ENCODE measurements at places on chromosomes 12 and 14.

DNA sequence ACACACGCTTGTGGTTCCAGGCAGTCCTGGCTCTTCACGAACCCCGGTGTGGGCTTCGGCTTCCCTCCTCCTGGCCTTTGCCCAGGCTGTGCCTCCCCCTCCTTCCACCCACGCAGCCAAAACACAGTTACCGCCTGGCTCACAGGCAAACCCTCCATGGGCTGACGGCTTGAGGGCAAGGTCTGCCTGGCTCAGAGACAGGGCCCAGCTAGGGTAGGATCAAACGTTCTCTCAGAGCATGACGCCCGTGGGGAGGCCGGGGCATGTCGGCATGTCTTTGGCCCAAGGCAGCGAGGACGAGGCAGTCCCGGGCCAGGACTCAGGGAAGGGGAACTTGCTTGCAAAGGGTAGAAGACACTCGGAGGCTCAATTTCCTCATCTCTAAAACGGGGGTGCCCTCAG, 2.1 kb downstream of the SLC25A47 start:
- no peak for DNase-seq

GRCh38 chr12:70919176-70919575, 1.4 kb downstream of the PTPRR start:
- DNase-seq, result no peak

DNA sequence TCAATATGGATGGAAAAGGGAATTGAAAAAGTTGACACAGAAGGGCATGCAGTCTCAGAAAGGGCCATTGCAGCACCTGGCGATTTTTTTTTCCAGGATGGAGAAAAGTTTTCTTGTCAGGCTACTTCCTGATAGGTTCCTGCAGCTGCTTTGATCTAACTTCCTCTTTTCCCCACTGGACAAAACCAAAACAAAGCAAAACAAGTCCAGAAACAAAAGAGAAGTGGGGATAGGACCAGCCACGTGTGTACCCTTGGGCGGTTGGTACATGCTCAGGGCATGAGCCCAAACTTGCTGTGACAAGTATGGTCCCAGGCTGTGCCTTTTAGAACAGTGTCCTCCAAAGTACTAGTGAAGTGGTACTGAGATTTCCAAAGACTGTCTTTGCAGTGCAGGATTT, 89.8 kb downstream of the CHST11 start:
- DNase-seq, result no peak

- DNase-seq, result no peak
These were observed 14.2 kb upstream of the BLTP3B start for GRCh38 chr12:100156731-100157426.

GRCh38 chr14:74601982-74602381, 10.1 kb downstream of the LTBP2 start:
- no peak for DNase-seq

DNA sequence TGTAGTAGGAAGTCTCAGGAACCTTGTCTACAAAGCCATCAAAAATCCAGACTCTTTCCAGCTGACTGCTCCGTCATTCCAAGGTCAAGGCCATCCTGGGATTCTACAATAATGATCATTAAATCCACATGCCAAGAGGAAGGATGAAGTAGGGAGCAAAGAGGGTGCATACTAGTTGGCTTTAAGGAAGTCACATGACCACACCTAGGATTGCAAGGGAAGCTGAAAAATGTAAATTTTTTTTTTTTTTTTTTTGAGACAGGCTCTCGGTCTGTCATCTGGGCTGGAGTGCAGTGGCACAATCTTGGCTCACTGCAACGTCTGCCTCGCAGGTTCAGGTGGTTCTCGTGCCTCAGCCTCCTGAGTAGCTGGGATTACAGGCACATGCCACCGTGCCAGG, 7.3 kb upstream of the MRPL42 start:
- DNase-seq, result no peak

GRCh38 chr12:117189725-117190209, 503 bp downstream of the FBXO21 start:
- no peak for DNase-seq

DNA sequence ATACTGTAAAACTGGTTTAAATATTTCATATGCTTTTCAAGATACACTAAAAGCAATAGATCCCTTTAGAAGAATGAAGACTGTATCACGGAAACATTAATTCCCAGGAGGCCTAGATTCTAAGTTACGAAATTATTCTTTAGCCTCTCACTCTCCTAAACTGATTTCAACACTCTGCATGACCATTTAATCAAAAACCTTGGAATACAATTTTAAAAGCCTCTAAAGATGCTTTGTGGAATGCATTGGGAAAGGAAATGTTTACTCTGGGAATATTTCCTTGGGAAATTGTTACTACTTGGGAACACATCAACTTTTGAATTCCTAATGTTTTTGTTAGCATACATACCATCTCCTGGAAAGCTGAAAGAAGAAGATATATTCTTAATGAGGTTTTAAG, 255.7 kb upstream of the FAR2 start:
- no peak for DNase-seq

DNA sequence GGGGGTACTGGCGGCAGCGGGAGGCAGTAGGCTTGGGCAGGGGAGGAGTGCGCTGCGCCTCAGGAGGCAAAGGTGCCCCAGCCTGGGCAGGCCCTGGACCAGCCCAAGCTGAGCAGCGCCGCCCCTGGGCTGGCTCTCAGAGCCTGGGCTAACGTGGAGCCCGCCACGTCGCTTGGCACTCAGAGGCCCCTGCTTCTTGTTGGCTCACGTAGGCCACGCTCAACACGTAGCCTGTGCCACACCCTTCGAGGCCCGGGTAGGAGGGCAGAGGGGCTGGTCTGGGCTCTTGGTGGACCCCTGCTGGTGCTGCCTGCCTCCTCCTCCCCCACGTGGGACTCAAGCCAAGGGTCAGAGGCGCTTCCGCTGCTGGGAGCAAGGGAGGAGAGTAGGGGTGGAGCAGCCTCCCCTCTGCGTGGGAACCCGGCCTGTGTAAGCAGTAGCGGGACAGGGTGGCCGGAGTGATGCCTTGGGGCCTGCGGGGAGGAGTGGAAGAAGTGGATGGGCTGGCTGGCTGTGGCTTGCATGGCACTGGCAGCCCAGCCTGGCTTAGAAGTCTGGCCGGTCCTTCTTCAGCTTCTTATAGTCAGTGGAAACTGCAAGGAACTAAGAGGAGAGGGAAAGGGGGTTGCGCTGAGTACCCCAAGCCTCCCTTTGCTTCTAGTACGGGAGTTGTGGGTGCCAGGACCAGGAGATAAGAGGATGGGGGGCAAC, 5.7 kb downstream of the SHMT2 start:
- no peak for DNase-seq

GRCh38 chr14:73576391-73576790, 7.4 kb downstream of the ACOT2 start:
- no peak for DNase-seq

DNA sequence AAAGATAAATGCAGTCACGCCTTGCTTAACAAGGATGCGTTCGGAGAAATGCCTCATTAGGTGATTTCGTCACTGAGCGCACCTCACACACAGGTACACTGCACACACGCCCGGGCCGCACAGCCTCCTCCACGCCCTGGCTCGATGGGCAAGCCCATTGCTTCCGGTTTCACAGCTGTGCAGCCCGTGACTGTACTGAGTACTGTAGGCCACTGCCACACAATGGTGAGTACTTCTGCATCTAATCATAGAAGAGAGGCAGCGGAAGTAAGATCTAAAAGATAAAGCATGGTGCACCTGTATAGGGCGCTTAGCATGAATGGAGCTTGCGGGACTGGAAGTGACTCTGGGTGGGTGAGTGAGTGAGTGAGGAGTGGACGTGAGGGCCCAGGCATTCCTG, 4.3 kb downstream of the RIMBP2 start:
- DNase-seq, result no peak

GRCh38 chr12:88242571-88242925, 100.4 kb downstream of the TMTC3 start:
- peak; percentile 82 for DNase-seq

DNA sequence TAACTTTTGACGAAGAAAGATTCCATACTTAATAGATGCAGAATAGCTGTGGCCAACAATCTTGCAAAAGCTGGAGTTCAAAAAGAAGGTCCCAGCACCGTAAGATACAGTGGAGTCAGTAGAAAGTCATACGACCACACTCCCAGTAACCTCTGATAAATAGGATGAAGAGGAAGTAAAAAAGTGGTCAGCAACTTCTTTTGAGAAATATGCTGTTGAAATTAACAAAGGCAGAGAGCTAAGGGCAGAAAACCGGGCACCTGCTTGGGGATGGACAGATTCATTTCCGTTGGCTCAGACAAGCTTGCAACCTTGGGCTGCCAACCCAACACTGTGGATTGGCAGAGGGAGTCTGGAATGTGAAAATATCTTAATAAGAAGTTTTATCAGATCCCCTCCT, 40.0 kb downstream of the BTG1 start:
- DNase-seq, result no peak

DNA sequence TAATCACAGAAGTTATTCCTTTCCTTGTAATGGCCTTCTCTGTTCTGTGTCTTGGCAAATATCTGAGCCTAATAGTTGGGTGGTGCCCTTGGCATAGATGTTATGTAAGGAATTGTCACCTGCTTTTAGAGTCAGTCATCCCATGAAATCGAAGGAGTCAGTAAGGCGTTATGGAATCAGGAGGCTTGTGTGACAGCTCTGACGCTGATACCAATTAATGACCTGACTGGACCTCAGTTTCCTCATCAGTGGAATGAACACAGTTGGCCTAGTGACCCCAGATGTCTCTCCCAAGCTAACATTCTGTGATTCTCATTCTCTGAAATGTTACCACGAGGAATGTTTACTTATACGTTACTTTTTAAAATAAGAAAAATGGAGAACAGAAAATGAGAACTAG, 32.1 kb downstream of the TXNRD1 start:
- DNase-seq, result no peak

DNA sequence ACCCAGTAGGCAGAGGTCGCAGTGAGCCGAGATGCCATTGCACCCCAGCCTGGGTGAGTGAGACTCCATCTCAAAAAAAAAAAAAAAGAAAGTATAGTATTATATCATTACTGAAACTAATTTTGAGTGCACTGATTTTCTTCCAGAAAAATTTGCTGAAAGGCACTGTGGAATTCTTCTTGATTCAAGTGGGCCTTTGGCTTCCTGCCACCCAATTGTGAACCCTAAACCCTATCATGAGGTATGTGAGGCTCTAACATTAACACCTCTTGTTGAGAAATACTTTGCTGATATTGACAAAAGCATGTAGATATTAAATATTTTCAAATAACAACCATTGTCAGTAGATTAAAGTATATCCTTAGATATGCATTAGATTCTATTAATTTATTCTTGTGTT, 211.2 kb downstream of the LRRK2 start:
- no peak for DNase-seq

DNA sequence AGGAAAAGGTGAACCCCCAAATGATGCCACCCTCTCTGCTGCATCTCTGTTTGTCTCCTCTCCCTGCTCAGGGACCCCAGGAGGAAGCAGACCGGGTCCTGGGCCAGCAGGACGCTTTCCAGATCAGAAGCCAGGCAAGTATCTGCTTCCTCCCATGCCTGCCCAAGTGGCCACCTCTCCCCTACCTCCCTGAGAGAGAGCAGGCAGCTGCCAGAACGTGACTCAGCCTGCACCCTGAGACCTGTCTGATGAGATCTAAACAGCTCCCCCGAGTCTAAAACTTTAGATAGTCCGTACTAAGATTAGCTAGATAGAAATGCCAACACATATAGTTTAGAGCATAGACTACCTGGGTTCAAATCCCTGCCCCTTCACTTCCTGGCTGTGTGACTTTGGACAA, 31.2 kb upstream of the OAS1 start:
- DNase-seq, result no peak

DNA sequence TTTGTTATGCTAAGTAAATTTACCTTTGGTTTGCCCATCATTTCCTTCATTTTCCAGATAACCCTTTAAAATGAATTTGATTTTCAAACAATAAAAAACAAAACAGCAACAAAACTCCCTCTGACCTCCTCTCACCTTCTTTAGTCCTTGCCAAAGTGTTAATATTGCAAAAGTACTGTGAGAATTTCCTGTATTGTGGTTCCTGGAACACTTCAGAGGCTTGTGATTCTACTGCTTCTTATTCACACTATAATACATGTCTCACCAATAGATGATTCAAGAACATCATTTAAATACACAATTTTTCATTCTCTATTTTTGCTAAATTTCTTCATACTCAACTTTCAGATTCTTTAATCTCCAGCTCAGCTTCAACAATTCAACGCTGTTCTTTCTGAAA, at the start of gene KLRD1:
Gene KLRD1, plus strand, starts transcription at position 241 of the 400 bp plus-strand sequence. CDS start 208 bp downstream, outside the sequence.
- peak; percentile 31 for DNase-seq

DNA sequence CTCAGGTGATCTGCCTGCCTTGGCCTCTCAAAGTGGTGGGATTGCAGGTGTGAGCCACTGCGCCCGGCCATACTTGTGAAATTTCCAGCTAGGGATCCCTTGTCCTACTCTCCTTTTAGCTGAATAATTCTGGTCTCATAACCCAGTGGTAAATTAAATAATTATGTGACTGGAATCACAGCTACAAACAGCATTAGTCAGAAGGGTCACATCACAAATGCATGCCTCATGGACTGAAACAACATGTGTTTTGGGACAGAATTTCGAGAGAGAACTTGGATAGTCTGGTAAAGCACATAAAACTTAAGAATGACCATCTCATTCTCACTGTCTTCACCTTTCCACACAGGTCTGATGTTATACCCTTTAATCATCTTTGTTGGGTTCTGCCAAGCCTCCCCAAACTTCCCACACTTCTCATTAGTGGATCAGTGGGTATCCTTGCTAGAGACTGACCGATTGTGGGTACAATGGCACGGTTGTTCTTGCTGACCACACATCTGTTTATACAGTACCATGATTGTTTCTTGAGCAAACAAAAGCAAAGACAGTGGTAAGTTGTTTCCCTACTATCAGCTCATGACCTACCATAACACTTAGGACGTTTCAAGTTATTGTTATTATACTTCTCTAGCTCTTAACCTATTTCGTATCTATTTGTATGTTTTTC, 5.1 kb downstream of the GPRC5D start:
- no peak for DNase-seq

DNA sequence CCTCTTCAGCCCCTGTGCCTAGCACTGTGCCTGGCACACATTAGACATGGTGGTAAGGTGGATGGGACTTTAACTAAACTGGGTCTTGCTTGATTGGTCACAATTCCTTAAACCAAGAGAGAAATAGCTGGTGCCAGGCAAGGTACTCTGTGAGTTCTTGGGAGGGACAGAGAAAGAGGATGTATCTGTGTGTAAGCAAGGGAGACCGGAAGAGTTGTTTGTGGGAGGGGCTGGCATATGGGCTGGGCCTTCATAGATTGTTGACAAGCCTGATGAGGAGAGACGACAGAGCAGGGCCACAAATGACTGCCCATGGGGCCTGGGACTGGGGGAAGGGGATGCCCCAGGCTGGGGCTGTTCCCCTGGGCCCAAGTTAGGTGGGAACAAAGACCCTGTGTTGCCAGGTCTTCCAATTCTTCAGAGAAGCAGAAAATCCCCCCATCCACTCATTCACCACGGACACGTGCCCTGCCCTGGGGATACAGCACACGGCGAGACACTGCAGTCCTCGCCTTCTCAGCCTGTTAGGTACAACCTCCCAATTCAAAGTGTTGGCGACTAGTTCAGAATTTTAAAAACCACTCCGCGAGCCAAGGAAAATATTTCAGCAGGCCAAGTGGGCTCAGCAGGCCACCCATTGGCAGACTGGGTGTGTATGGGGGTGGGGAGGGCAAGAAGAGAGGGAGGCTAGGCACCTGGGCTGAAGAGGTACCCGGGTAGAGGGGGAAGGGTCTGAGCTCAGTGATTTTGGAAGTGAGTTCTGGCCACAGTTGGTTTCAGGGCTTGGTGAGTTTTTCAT, 11.4 kb upstream of the CYP46A1 start:
- DNase-seq, result no peak

Measured in astrocyte of the cerebellum (primary cell).